Cortex of kidney (tissue), 1 donor: ENCODE measurements at places on chromosomes 11 and 22.

DNA sequence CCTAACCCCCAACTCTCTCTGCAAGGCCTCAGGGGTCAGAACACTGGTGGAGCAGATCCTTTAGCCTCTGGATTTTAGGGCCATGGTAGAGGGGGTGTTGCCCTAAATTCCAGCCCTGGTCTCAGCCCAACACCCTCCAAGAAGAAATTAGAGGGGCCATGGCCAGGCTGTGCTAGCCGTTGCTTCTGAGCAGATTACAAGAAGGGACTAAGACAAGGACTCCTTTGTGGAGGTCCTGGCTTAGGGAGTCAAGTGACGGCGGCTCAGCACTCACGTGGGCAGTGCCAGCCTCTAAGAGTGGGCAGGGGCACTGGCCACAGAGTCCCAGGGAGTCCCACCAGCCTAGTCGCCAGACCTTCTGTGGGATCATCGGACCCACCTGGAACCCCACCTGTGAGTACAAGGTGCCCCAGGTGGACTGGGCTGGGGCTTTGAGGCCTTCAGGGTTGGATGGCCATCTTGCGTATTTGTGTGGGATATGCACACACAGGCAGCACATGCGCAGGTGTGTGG lies at the start of gene BEST1:
TSS of gene BEST1 (plus strand) at position 317 of the 513 bp plus-strand sequence. CDS start 1,456 bp downstream, outside the sequence.
- no peak for DNase-seq

GRCh38 chr22:27514601-27515523 lies 286.7 kb downstream of the MN1 start:
- no peak for DNase-seq

GRCh38 chr11:108663154-108663877 lies 1.6 kb upstream of the DDX10 start:
- no peak for DNase-seq

GRCh38 chr11:19405966-19406365 lies 165.2 kb upstream of the E2F8 start:
- DNase-seq: no peak

GRCh38 chr22:49724893-49725489 lies 102.7 kb downstream of the BRD1 start:
- no peak for DNase-seq

DNA sequence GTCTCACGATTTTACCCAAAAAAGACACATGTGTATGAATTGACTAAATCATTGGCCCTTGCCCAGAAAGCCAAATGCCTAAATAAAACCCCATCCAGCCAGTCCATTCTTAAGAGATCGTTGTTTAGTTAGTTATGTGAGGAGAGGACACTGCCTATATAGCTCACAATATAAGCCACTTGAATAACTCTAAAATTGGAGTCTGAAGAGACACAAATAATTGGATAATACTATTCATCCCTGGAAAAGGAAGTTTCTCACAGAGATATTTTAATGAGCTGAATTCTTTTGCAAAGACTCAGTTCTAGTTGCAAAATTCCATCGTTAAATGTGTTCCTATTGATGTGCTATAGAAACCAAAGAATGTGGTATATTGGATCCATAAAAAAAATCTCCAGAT lies 176.7 kb downstream of the SOX6 start:
- DNase-seq: no peak

DNA sequence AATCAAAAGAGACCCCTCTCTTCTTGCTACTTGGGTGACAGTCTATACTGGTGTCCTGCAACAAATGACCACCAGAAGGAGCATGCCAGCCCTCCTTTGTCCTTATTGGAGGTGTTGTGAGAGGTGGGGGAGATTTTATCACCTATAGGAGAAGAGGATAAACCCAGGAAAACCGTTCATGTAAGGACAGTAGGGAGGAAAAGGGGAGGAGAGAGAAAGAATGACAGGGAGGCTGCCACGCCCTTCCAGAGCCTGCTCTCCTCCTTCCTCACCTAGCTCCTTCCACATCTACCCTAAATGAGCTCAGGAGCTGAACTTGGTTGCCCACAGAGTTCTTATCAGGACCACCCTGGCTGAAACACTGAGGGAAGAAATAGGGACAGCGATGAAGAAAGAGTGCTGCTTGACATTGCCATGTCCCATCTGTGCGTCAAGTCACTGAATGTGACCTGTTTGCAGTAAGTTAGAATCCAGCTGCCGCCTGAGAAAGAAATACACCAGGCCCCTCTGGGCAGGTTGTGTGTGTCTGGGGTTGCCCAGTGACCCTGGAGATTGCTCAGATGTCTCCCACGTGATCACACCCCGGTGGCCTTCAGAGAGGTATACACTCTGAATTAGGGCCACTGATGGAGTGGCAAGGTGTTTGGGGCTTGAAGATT lies 40.4 kb upstream of the ETS1 start:
- no peak for DNase-seq

DNA sequence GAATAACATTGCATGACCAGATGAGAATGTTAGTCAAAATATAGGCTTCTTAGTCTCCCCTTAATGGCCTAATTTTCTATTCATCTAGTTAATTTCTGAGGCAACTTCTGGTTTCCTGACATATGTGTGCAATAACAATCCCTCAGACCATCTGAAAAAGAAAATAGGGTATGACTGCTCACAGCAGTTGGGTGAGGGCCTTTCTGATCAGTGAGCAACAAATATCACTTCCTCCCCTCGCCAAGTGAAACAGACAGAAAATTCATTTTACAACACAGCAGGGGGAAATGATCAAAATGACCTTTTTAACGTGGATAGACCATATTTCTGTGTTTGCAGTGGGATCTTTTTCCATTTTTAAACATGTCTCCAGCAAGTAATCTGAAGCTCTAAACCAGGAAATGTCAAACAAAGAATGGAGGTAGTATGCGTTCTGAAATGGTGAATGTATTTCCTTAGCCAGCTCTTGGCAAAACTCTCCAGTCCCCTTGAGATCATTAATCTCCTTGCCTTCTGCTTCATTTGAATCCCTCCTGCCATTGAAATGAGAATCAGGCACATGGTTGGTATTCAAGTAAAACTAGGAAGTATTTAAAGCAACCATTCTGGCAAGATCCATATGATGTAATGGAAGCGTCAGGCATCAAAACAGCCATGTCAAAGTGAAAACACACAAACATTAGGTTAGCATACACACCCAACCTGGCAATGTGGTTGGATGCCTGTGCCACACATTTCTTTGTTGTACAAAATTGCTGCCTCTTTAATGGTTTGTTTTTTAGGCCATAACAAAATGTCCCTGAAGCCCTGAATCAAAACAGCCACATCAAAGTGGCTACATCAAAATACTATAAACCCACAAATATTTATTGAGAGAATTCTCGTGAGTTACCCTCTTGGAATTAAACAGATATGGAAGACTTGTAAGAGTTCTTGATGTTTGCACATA lies 100.1 kb downstream of the SLC1A2 start:
- DNase-seq: no peak

- no peak for DNase-seq
These were observed 335.4 kb upstream of the NCAM1 start for GRCh38 chr11:112625814-112626213.

DNA sequence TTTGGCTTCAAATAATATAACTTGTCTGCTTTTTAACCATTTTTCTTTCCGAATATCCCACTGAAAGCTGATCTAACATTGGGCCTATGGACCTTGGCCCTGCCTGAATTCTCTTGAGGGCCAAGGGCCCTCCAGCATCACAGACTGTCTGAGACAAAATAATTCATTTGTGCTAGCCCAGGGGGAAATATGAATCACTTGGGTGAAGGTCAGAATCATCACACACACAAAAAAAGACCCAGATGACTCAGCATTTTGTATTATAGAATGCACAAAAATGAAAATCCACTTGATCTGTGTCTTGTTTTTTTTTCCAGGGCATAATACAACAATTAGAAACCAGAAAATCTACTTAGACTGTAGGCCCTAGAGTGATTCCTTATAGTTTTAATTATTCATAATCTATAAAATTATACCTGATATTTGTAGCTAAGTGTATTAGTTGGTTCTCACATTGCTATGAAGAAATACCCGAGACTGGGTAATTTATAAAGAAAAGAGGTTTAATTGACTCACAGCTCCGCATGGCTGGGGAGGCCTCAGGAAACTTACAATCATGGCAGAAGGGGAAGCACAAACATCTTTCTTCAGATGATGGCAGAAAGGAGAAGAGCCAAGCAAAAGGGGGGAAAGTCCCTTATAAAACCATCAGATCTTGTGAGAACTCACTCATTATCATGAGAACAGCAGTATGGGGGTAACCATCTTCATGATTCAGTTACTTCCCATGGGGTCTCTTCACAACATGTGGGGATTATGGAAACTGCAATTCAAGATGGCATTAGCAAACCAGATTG lies 15.6 kb upstream of the RDX start:
- no peak for DNase-seq

- DNase-seq: no peak
These were observed 48.4 kb downstream of the CSTPP1 start for GRCh38 chr11:46984987-46985386.

DNA sequence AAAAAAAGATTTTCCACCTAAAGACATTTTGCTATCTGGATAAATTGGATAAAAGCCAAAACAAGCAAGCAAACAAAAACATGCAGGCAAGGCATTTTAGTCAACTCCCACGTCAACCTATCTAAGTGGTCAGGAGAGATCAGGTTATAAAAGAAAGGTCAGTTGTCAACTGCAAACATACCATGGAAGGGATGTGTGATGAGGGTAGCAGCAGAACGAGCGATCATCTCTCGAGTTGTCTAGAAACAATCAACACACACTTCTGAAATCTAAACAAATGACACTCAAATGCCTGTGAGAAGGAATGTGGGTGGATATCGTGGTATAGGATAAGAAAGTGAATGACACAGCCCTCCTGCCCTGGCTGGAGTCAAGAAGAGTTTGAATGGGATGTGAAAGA lies 10.9 kb downstream of the MTCH2 start:
- DNase-seq: no peak

DNA sequence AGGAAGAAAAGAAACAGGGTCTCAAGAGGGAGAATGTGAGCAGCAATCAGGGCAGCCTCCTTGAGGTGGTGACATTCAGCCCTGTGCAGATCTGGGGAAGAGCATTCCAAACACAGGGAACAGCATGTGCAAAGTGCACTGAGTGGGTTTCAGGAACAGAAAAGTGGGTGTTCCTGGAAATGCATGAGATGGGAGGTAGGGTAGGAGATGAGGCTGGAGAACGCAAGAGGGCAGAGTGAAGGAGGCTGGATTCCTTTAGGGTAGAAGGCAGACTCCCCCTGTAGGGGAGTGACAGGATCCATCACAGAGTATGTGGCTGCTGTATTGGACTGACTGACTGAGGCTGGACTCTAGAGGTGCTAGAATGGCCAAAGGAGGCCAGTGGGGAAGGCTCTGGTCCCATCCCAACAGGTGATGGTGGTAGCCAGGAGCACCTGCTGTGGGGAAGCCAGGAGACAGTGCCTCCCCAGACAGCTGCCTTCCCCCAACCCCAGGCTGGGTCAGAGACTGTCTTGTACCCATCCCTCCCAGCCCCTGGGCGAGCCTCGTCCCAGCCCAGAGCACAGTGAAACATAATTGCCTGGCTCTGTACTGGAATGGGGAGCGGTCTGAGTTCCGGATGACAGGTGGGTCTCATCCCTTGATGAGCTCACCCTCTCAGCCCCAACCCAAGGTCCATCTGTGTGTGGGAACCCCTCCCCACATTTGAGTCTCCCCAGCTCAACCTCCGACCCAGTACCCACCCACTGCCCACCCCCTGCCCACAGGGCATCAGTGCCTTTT lies 419.4 kb downstream of the MN1 start:
- DNase-seq: no peak

GRCh38 chr22:48742556-48743343 lies 1084.9 kb downstream of the BRD1 start:
- no peak for DNase-seq

- no peak for DNase-seq
These were observed 26.3 kb downstream of the OPCML start for GRCh38 chr11:133506023-133506422.

DNA sequence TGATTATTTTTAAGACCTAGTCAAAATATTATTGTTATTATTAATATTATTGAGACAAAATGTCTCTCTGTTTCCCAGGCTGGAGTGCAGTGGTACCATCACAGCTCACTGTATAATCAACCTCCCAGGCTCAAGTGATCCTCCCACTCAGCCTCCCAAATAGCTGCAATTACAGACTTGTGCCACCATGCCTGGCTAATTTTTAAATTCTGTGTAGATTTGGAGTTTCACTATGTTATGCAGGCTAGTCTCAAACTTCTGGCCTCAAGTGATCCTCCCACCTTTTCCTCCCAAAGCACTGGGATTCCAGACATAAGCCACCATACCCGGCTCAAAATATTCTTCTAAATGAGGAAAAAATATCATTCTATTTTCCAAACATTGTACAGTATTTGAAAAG lies 37.0 kb downstream of the SLC36A4 start:
- no peak for DNase-seq

DNA sequence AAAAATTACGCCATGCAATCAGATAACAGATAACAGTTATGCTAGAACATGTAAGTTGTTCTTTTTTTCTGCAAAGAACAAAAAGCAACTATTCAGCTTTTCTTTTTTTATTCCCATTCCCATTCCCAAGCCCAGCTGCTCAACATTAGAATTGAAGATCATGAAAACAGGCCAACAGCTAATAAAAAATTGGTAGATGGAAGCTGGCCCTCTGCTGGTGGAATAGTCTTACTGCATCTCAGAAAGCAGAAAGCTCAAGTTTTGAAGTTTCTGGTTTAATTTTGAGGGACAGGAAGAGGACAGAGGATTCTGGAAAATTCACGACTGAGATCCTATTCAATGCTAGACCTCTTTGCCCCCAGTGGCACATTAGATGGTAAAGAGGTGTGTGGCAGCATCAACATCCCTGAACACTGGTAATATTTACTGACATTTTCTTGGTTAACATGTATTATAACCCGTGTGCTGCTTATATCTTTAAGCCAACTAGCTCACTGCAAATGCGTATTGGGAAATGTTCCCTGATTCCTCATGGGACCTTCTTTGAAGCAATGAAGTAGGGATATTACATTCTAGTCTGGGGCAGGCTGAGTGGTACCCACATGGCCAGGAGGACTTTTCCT lies 591.2 kb downstream of the OPCML start:
- no peak for DNase-seq

DNA sequence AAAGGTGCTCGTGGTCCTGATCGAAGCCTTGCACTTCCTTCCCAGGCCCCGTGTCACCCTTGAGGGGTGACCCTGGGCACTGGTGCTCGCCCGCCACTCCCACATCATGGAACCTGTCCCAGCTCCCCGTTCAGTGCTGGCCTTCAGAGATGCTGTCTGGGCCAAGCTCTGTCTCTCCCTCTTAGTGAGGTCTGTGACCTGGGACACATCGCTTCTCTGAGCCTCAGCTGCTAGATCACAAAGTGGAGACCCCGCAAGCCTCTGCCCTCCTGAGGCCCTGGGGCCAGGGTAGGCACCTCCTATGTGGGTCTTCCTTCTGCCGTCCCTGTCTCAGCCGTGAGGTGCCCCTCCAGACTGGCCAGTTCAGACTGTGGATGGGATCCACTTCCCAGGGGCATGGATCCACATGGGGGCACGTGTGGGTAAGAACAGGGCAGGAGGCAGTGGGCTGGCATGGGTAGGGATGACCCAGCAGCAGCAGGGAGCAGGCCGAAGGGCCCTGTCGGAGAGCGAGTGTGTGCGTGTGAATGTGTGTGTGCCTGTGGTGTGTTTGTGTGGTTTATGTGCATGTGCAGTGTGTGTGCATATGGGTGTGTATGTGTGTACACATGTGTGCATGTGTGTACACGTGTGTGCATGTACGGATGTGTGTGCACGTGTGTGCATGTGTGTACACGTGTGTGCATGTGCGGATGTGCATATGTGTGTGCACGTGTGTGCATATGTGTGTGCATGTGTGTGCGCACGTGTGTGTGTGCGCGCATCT lies 1073.7 kb downstream of the BRD1 start:
- no peak for DNase-seq
